ENCODE measurements at places on chromosomes 4 and X.

- no peak for DNase-seq
Measured at GRCh38 chrX:40625294-40625693, 2.1 kb downstream of the MPC1L start.

DNA sequence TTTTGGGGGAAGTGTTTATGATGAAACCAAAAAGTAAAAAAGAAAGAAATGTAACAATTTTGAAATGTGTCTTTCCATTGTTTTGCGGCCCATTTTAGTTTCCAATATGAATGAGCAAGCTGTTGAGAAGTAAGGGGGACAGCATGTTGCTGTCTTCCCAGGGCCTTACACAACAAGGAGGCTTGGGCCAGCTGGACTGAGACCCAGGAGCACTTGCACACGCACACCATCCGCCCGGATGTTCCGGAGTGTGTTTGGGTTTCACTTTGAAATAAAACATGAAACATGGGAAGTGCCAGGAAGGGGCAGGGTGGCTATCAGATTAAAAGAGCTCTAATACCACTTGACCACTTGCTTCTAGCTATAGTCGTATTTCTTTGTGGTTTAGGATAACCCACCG is 144.4 kb downstream of the NHS start:
- DNase-seq, result no peak

- DNase-seq, result no peak
Measured at GRCh38 chrX:45709381-45709780, 508.7 kb upstream of the DIPK2B start.

DNA sequence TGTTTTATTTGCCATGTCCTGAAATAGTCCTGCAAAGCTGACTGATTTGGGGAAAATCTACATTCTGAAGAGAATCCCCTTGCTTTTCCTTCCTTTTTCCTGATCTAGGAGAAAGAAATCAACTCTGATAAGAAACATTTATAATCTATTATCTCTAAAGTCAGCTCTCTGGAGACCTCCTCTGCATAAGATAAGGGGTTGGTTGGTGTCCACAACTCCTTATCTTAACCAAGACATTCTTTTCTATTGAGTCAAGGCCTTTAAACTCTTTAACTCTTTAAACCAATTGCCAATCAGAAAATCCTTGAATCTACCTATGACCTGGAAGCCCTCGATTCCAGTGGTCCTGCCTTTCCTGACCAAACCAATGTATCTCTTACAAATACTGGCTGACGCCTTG is 373.6 kb upstream of the RASGEF1B start:
- no peak for DNase-seq

GRCh38 chr4:113675731-113676697 is 85.5 kb downstream of the CAMK2D start:
- no peak for DNase-seq

DNA sequence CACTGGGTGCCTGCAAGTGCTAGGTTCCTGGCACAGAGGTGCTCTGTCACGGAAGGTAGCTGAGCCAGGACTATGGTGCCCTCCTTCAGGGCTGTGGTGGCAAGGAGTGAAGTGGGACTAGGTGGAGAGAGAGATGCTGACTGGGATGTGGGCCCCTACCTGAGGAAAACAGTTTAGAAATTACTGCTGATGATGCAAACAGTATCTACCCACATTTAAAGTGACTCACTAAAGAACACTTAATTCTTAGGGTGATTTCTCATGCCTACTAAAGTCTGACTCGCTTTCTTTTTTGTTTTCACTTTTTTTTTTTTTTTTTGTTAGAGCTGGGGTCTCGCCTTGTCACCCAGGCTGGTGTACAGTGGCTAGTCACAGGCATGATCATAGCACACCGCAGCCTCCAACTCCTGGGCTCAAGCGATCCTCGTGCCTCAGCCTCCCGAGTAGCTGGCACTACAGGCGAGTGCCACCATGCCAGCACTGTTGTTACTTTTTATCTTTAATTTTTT is 3.1 kb downstream of the ZNF185 start:
- no peak for DNase-seq

DNA sequence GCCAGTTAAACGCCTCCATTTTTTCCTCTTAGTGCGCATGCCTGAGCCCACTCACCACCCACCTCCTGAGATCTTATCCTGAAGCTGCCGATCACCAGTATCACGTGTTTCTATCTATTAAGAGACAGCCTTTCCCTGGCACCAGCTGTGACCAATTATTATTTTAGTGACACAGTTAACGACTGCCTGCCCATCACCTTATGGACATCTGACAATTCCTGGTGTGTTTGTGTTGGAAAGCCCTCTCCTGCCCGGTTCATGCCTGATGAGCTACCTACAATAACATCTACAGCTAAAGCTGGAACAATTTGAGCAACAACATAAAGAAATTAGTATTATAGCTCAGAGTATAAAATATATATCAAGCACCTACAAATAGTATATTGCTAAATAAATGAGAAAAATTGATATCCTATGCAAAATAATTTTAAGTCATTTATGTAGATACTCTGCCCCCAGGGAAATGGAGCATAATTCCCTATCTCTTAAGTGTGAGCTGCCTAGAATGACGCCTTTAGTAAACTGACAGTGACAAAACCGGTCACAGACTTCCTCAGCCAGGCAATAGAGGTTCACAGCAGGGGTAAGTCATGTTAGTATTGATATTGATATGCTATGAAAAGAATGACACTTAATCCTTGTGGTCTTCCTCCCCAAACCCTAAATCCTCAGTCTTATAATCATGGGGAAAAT is 862.2 kb downstream of the TRAM1L1 start:
- DNase-seq, result no peak

GRCh38 chrX:3712051-3712869 is 1.2 kb downstream of the PRKX start:
- DNase-seq, result no peak

DNA sequence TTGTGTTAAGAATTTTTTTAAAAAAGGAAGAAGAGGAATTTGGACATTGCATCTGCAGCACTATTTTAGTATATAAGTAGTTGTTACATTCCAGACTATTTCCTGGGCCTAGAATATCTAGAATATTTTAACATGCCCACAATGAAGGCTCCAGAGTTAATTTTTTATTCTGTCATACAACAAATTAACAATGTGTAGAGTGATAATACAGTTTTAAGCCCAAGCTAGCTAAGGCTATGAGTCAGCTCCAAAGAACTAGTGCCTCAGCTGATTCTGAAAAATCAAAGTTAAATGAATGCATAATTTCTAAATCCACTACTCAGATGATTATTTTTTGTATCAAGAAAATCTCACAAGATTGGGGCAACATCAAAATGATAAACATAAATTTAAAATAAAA is 231.4 kb downstream of the PRDM5 start:
- no peak for DNase-seq

DNA sequence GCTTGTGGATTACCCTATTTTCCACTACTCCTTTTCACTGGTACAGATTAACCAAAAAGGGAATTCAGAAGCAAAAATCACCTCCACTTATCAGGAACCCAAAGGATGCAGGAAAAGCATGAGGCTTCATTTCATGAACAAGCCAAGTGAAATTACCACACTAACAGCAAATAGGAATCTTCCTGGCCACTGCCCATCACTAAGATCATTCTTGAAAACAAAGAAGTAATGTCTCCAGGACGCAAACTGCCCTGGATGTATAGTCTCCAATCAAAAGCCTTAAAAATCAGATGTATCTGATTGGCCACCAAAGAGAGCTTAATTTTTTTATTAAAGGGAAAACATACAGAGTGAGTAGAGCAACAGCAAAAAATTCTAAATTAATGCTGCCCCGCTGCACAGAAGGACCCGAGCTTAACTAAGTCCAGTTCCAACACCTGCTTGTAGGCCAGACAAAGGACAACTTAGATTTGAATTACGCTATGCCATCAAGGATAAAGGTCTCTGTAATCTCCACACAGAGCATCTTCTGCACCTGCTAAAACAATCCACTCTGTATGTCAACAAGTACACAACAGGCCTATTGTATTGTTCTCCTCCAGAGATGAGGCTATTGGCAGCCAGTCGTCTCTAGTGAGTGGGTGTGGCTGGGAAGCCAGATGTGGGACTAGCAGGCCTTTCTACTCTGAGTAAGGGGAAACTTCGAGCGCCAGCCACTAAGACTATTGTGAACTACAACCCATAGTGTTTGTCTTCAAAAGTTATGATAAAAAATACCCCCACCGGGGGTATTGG is 12.4 kb downstream of the ZDHHC9 start:
- DNase-seq, result peak; percentile 79

DNA sequence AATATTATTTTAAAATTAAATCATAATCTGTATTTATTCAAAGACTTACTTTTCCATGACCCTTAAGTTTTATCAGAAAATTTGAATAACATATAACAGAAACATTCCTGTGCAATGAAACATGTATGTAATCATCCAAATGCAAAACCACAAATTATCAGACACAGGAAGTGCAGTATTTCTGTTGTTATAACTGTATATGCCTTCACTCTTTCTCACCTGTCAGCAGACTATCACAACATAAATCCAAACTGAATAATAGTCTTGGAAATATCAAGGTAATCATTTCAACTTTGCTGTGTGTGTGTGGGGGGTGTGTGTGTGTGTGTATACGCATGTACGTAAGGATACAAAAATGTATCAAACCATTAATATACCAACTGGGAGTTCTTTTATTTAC is 285.9 kb downstream of the SLC7A11 start:
- no peak for DNase-seq

- DNase-seq, result no peak
Measured at GRCh38 chrX:22037225-22037624, 5.1 kb downstream of the PHEX start.

- DNase-seq, result peak; percentile 41
Measured at GRCh38 chrX:106726485-106727437, at the start of gene RNF128. Gene RNF128, plus strand, starts transcription at chrX:106726701. Its CDS starts 213 bp downstream, at chrX:106726914.

- DNase-seq, result no peak
Measured at GRCh38 chr4:87857789-87858188, 25.0 kb downstream of the MEPE start.

GRCh38 chrX:7233580-7234406 is 85.8 kb upstream of the PUDP start:
- DNase-seq, result no peak

DNA sequence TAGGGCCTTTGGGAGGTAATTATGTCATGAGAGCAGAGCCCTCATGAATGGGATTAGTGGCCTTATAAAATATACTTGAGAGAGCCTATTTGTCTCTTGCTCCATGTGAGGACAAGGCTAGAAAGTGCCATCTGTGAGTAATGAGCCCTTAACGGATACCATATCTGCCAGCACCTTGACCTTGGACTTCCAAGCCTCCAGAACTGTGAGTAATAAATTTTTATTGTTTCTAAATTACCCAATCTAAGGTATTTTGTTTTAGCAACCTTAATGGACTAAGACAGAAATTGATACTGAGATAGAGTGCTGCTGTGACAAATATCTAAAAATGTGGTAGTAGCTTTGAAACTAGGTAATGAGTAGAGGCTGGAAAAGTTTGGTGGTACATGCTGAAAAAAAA is 285.0 kb upstream of the DIPK2B start:
- no peak for DNase-seq

GRCh38 chrX:19774905-19775304 is 112.5 kb downstream of the SH3KBP1 start:
- no peak for DNase-seq

DNA sequence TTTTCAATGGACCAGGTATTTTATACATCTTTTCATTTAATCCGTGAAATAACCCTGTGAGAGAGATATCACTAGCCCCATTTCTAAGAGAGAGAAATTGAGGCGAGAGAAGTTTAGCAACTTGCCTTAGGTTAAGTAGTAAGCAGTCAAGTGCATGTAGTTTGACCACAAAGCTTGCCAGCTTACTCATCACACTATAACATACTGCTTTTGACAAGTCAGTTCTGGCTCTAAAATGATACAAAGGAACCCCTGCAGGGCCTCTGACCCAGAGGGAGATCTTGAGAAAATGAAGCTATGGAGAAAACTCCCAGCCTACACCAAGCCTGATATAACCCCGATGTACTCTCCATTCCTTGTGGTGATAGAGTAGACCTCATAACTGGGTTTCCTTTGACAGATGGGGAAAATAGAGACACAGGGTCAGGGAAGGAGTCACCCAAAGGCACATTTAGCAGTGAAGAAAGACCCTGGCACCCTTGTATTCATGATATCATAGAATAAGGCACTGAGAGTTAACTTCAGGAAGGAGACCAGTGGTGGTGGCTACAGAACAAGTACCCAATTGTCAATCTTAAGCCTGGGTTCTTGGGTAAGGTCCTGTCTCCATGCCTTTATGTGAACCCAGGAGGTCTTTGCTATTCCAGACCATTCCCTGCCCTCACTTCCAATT is 60.2 kb upstream of the MSN start:
- DNase-seq, result no peak

DNA sequence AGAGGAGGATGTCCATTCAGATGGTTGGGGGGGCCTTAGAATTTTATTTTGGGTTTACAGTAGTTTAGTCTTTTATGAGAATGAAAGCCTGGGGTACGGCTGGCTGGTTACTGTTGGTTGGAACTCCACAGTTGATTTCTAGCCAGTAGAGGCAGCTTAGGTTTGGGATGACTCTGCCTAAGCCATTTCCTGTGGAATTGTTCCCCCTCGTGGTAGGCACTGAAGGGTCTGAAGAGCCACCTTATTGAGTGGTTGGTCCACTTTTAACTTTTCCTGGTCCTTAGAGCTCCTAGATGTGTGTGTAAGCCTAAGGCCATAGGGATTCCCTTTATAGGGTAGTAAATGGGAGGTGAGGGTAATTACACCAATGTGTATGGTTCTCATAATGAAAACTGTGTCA is 19.7 kb downstream of the SPIN3 start:
- DNase-seq, result no peak

DNA sequence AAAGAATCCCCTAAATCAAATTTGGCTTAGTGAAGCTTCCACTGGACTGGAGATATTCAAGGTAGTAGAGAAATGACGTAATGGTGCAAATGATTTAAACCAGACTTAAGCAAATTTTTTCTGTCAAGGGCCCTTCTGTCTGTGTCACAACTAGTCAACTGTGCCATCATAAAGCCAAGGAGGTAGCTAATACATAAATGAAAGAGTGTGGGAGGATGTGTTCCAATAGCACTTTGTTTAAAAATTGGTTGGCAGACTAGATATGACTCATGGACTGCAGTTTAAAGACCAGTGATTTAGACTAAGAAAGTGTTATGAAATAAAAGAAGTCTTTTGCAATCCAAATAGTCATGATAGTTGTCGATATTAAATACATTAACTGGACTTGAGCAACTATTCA is 24.3 kb upstream of the TEX13C start:
- DNase-seq, result no peak

DNA sequence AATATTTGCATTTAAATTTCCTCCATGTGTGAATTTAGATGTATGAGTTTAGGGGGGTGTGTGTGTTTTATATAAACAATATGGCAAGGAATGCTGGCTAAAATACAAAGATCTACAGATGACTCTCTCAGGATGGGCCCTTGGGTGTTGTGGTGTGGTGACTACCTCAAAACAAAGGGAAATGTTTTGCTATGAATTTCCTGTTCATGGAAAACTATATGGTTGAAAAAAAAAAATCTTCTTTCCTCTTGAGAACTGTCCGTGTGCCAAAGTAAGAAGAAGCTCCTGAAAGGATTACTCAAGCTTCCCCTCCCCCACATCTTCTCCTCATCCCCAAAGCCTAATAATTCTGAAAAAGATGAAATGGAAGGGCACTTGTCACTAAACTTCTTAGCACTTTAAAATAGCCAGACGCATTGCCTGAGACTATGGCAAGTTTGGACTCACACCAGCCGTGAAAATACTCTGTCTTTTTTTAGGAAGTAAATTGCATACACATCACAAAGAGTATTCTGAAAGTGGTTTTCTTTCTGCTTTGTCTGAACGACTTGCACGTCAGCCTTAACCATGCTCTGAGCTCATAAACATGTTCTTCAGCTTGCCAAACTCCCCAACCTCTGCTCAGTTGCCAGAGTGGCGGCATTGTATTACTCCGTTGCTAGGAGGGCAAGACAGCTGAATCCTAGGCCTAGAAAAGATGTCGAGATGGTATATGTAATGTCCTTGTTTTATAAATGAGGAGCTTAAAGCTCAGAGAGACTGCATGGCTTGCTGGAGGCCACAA is 250.4 kb upstream of the JADE1 start:
- no peak for DNase-seq

Measured in nucleus accumbens (tissue), 56 donors.